ENCODE measurements at places on chromosomes 6 and 20.

- no peak for DNase-seq
These were observed 176.4 kb downstream of the SIM1 start for GRCh38 chr6:100288311-100288710.

DNA sequence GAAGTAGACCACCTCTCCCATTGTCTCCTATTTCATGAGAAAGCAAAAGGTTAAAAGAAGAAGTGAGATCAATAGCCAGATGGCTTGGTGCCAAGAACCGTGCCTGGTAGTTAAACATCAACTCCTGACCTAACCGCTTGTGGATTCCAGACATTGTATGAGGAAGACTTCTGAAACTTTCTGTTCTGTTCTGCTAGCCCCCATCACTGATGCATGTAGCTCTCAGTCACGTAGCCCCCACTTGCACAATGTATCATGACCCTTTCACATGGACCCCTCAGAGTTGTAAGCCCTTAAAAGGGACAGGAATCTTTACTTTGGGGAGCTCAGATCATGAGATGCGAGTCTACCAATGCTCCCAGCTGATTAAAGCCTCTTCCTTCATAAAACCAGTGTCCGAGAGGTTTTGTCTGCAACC, 301.2 kb downstream of the RNGTT start:
- no peak for DNase-seq

DNA sequence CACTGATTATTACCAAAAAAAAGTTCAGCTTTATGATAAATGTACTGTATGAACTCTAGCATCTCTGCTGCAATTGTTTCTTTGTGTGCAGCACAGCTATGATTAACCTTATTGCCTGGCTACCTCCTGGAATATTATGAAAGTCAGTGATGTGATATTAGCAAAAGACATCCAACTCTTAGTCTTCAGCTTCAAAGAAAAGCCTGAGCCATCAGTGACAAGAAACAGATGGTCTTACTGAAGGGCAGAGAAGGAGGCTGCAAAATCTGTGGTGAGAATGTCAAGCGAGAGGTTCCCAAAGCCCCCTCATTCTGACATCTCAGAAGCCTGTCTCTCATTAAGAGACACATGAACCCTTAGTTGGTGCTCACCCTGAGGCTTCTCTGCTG, 89.4 kb upstream of the TNFAIP3 start:
- no peak for DNase-seq

- DNase-seq: no peak
These were observed 21.0 kb upstream of the NOL4L start for GRCh38 chr20:32606107-32606506.

- DNase-seq: no peak
These were observed 11.3 kb downstream of the HBS1L start for GRCh38 chr6:135043364-135043763.

- no peak for DNase-seq
These were observed 36.6 kb downstream of the MGME1 start for GRCh38 chr20:18005170-18005989.

GRCh38 chr6:7201732-7202541, 94.2 kb downstream of the RREB1 start:
- DNase-seq: no peak

GRCh38 chr20:2708665-2709064, 16.1 kb downstream of the EBF4 start:
- DNase-seq: no peak

- no peak for DNase-seq
These were observed 102.7 kb downstream of the RNASET2 start for GRCh38 chr6:166853371-166854325.

DNA sequence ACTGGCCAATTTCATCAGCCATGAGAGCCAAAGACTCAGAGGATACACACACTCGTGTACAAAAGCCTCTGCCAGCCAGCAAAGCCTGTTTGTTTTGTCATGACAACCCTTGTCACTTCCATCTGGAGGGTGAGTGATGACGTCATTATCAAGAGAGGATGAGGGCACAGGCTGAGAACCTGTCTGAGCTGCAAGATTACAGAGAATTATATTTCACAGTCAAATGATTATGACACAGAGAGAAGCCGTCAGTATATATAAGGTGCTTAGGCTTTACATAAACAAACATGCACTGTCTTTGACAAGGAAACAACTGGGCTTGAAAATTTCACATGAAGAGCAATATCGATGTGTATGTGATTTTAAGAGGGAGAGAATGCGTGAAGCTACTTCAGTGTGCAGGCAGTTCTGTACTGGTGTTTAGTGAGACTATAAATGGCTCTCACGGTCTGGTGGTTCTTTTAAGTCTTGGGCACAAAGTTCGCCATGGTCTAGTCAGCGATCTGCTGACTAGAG, 36.5 kb upstream of the BCLAF1 start:
- no peak for DNase-seq
